ENCODE measurements at places on chromosomes 16 and 17.

DNA sequence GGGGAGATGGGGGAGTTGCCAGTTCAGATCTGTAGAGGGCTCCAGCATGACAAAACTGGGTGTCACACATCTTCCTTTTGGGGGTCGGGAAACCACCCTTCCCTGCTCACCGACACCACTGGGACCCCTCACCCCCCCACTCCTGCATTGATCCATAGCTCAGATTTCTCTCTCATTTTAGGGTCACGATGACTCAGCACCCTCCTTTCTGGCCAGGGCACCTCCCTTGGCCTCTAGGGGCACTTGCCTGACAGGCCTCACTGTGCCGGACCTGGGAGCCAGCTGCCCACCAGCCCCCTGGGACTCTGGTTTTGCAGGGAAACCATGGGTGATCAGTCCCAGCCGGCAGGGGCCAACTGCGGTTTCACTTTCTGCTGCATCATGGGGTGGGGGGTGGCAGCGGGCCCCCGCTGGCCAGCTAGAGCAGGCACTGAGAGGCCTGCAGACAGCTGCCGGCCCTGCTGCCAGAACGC lies 239.4 kb downstream of the MRTFB start:
- peak; percentile 65 for DNase-seq

GRCh38 chr16:1434644-1435592 lies 4.0 kb downstream of the PERCC1 start:
- DNase-seq = no peak

GRCh38 chr17:19433255-19433654 lies 22.2 kb downstream of the RNF112 start:
- no peak for DNase-seq

GRCh38 chr17:11495613-11496012 lies 102.7 kb upstream of the DNAH9 start:
- no peak for DNase-seq

DNA sequence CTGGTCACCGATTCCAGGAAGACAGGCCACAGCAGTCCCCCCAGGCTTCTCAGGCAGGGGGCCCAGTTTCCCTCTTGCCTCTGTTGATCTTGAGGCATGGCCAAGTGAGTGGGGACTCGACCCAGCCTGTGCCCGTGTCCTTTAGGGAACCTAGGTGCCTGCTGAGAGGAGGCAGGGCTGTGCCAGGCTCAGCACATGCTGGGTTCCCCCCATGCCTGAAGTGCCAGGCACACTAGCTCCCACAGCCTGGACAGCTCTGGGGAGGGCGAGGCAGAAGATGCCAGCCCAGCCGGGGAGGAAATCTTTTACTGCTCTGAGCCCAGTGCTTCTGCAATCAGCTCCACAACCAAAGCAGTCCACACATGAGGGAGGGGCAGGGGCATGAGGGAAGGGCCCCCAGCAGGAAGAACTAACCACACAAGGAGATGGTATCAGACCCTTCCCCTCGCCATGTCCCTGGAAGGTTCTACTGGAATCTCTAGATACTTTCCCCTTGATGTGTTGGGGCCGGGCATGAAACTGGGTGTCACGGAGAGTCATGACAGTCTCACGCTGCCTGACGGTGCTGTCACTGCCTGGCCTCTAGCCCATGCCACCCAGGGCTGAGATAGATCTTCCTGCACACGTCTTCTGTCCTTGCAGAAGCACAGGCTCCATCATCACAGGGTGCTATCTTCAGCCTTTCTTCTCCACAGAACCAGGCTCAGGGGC lies 25.5 kb downstream of the MYO18A start:
- DNase-seq = no peak

All from GF-D8 (cell line).